ENCODE measurements at places on chromosomes 3 and 15. TPM values are rescaled to one million over a fixed set of nuclear protein-coding genes. Genes with fewer than 3 reads are reported as not detected.

The HDGFL3 gene
- 155 TPM for total RNA-seq

The PCOLCE2 gene
- total RNA-seq: not detected

The POMGNT2 gene
- total RNA-seq: 6.4 TPM

The C3orf20 gene
- total RNA-seq: not detected

The ATP10A gene
- not detected for total RNA-seq

The CCR8 gene
- total RNA-seq: not detected

The CCRL2 gene
- 3.9 TPM for total RNA-seq

The STAC gene
- total RNA-seq: 0.88 TPM

The FBXL22 gene
- total RNA-seq: not detected

The PXYLP1 gene
- 1.7 TPM for total RNA-seq

The SAMD7 gene
- not detected for total RNA-seq

The LRRIQ4 gene
- not detected for total RNA-seq

The THRB gene
- total RNA-seq: 0.18 TPM

The GP5 gene
- total RNA-seq: not detected

The CX3CR1 gene
- total RNA-seq: not detected

The HTR3E gene
- total RNA-seq: not detected

The ZNF660 gene
- 1.5 TPM for total RNA-seq

The TPRG1 gene
- total RNA-seq: not detected

The KCNAB1 gene
- 11.7 TPM for total RNA-seq

The FBXW12 gene
- total RNA-seq: not detected

The GRAMD2A gene
- 0.29 TPM for total RNA-seq

The ACVR2B gene
- total RNA-seq: 4.9 TPM

The CPNE9 gene
- not detected for total RNA-seq

The TMEM212 gene
- total RNA-seq: not detected

The TMEM158 gene
- total RNA-seq: 0.42 TPM

The ITGB5 gene
- 144 TPM for total RNA-seq

The OXTR gene
- total RNA-seq: 0.67 TPM

The LRRN1 gene
- not detected for total RNA-seq

The LYZL4 gene
- not detected for total RNA-seq

The TTLL13 gene
- not detected for total RNA-seq

The LINGO1 gene
- total RNA-seq: 0.32 TPM

The DGKG gene
- total RNA-seq: not detected

The IP6K1 gene
- total RNA-seq: 60.8 TPM

The TEX9 gene
- 2.5 TPM for total RNA-seq
